ENCODE measurements at places on chromosomes 4 and X.

- DNase-seq: no peak
These were observed 90.9 kb downstream of the CPZ start for GRCh38 chr4:8683462-8683861.

GRCh38 chr4:127788517-127788916 lies 6.4 kb downstream of the HSPA4L start:
- no peak for DNase-seq

GRCh38 chr4:3030566-3031356 lies 43.6 kb downstream of the HTT-AS start:
- no peak for DNase-seq

DNA sequence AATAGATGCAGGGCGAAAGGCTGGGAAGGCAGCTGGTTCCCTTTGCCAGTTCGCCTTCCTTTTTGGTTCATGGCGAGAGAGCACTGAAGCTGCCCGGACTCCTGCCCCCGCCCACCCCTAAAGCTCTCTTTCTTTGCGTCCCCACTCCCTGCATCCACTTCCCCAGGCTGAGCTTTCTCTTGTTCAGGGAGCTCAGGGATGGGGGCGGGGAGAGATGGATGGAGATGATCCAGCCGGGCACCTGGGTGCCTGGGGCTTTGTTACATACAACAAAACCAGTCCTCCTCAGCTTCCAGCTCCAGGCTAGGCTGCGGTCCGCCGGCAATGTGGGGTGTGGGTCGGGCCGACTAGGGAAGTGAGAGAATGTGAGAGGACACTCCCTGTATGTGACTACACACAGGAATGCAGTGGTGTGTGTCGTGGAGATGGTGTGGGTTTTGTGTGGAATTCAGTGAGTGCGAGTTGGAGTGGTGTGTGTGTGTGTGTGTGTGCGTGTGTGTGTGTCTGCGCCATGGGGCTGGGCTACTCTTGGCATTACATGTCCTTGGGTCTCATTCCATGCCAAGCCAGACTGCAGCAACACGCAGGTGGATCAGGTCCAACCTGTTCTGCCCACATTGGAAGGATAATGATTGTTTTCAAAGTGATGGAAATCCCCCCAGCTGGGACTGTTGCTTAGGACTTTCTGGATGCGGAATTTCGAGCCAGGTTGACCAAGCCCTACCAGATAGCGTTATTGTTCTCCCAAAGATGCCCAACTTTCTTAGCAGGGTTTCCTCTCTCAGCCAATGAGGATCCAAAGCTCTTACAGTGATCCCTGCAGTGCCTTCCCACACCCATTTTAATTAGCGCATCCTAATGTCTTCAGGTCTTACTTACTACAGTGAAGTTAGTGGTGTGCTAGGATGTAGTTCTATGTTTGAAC lies 149.4 kb upstream of the CHRDL1 start:
- DNase-seq: no peak

GRCh38 chr4:14096396-14096965 lies 469.0 kb upstream of the BOD1L1 start:
- DNase-seq: no peak

GRCh38 chr4:108544481-108544880 lies 75.9 kb upstream of the RPL34 start:
- DNase-seq: no peak

DNA sequence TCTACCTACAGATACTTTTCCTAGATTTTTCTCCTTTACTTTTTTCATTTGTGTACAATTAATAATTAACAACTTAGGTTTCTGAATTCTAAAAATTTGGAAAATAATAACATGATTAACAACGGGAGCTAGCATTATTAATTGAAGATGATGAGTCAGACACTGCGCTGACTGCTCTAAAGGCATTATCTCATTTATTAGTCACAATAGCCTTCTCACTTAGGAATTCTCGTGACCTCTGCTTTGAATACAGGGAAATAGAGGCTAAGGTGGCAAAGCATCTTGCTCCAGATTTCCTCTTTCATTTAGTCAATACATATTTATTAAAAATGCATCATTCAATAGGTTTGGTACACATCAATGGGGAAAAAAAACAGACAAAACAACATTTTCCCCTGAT lies 441.3 kb downstream of the PCDH18 start:
- DNase-seq: no peak

- DNase-seq: no peak
These were observed 17.2 kb upstream of the HPGDS start for GRCh38 chr4:94359838-94360237.

GRCh38 chrX:151596282-151596681 lies 32.8 kb downstream of the PASD1 start:
- no peak for DNase-seq

DNA sequence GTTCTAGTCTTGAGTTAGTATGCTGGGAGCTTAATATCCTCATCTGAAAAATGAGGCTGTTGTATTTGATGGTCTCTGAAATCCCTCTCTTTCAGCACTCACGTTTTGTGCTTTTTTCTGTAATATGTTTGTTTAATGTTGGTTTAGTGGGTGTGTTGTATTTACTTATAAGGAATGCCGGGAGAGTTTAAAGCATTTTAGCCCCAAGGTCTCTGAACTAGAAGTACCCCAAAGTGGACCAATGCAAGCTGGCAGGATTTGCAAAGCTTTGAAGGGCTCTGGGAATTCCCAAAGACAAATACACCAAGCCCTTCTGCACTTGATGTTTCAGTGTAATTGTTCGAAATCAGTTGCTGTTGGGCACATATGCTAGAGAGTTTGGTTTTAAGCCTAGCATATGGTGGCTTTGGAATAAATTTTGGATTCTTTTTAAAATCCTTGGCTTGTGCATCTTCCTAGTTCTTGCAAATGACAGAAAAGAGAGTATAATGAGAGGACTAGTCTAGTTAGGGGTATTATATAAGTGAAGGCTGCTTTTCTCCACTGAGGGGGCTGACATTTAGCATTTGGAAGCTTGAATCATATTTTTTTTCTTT lies 371.4 kb upstream of the BOD1L1 start:
- DNase-seq: no peak

GRCh38 chrX:41705680-41706374 lies 17.1 kb downstream of the GPR34 start:
- DNase-seq: no peak

- no peak for DNase-seq
These were observed 83.2 kb downstream of the IL15 start for GRCh38 chr4:141719585-141719984.

DNA sequence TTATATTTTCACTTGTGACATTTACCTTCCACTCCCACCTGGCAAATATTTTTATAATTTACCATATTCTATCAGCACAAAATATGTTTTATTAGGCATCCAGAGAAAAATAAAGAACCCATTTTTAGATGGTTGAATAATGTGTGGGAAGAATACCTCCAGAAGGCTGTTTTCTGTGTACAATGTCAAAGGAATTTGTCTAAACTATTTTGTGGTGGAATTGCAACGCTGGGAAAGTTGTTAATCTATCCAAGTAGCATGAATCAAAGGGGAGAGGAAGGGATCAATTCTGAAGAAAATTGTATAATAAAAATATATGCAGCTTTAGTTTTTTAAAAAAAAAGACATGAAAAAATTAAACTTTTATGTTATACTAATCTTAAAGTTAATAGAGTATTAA lies 706.5 kb downstream of the FSTL5 start:
- DNase-seq: no peak

GRCh38 chrX:19375546-19375945 lies 31.8 kb downstream of the PDHA1 start:
- no peak for DNase-seq

GRCh38 chrX:2691543-2692220 lies 587 bp downstream of the CD99 start:
- DNase-seq: no peak

DNA sequence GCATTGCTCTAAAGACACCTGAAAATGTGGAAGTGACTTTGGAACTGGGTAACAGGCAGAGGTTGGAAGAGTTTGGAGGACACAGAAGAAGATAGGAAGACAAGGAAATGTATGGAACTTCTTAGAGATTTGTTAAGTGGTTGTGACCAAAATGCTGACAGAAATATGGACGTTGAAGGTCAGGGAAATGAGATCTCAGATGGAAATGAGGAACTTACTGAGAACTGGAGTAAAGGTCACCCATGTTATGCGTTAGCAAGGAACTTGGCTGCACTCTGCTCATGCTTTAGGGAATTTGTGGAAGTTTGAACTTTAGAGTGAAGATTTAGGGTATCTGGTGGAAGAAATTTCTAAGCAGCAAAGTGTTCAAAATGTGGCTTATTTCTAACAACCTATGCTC lies 99.4 kb downstream of the FAM13A start:
- DNase-seq: no peak

DNA sequence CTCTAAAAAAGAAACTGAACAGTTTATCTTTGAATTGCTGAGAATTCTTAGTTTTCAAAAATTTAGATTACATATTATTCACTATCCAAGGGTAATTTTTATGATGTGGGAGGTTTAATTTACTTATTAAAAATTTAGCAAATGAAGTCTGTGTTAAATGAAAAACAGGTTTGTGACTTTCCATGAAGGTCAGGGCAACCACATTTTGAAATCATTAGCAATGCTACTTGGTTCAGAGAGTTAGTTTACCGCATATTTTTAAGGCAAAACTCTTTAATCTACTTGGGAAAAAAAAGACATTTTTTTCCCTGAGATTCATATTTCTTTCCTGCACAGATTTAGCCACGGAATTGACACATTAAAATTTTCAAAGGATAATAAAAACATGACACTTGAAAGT lies 37.3 kb upstream of the PRSS12 start:
- DNase-seq: no peak

DNA sequence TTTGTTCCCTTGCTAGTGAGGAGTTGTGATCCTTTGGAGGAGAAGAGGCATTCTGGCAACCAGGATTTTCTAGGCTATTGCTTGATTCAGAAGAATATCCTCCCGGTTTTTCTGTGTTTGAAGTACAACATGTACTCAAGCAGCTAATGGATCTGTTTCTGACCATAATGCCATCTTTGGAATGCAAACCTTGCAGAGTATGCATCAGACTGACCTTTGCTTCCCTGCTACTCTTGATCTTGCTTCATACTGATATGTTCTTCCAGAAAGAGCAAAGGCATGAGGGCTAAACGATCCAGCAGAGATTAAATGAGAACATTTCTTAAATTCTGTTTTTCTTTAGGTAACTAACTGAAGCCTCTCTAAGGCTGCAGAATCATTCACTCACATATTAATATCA lies 265.4 kb upstream of the SLC7A11 start:
- no peak for DNase-seq

DNA sequence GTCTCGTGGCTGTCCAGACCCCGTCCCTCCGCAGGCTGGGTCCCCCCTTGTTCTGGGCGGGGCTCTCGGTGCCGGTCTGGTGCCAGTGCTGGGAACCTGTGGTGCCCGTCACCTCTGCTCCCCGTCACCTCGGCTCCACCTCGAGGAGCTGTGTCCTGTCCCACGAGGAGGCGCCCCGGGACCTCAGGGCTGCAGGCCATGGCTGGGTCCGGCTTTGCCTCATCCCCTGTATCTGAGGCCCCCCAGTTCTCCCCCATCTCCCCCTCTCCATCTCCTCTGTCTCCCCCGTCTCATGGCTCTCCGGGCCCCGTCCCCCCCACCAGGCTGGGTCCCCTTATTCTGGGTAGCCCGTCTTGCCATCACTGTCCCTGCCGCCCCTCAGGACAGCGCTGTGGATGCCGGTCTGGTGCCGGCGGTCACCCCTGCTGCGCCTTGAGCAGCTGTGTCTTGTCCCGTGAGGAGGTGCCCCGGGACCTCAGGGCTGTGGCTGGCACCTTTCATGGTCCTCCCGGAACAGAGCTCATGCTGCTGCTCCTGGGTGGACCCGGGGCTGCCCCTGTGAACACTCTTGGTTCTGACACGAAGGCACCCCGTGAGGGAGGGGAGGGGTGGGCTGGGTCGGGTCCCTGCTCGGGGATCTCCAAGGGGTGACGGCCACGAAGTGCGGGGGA lies 13.4 kb upstream of the GTPBP6 start:
- no peak for DNase-seq

- DNase-seq: no peak
These were observed 320.9 kb downstream of the EVC2 start for GRCh38 chr4:5387457-5387856.

- no peak for DNase-seq
These were observed 10.1 kb upstream of the LDB2 start for GRCh38 chr4:16908377-16909021.

- DNase-seq: no peak
These were observed 165.3 kb upstream of the RPS6KA3 start for GRCh38 chrX:20432048-20432447.

- DNase-seq: no peak
These were observed 12.9 kb upstream of the ADH4 start for GRCh38 chr4:99156992-99157391.

- DNase-seq: no peak
These were observed 340 bp downstream of the HNRNPD start for GRCh38 chr4:82373486-82373815.

- no peak for DNase-seq
These were observed 728 bp upstream of the IL13RA2 start for GRCh38 chrX:115018040-115018647.

DNA sequence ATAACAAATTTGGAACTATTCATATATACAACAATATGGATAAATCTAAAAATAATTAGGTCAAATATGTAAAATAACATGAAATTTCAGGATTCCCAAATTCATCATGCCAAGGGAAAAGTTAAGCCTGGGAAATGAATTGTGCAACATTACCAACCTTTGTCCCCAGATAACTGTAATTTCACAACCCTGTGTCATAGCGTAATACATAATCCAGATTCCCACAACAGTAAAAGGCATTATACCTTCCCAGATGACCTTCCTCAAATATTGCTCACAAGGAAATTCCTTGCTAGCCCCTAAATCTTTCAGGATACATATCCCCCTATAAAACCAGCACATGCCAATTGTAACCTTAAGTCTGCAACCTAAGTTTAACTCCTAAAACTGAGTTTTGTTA lies 32.9 kb upstream of the RAB40A start:
- DNase-seq: no peak

- no peak for DNase-seq
These were observed 1399.8 kb upstream of the PABPC4L start for GRCh38 chr4:135601351-135601750.

GRCh38 chr4:139935911-139936310 lies 218.1 kb downstream of the MAML3 start:
- no peak for DNase-seq

DNA sequence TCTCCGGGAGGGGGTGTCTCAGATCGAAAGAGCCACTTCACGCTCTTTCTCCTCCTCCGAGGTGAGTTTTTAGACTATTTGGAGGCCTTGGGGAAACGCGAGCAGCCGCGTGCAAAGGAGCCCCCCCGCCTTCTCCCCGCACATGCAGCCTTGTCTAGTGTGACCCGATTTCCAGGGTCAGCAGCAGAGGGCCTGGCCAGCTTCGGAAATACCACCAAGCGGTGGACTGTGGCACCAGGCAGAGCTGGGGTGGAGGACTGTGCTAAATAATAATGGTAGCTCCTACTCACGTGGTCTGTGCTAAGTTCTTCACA lies 79.3 kb upstream of the BCOR start:
- no peak for DNase-seq

GRCh38 chr4:71186566-71187403 lies 152.0 kb upstream of the SLC4A4 start:
- peak; percentile 13 for DNase-seq

DNA sequence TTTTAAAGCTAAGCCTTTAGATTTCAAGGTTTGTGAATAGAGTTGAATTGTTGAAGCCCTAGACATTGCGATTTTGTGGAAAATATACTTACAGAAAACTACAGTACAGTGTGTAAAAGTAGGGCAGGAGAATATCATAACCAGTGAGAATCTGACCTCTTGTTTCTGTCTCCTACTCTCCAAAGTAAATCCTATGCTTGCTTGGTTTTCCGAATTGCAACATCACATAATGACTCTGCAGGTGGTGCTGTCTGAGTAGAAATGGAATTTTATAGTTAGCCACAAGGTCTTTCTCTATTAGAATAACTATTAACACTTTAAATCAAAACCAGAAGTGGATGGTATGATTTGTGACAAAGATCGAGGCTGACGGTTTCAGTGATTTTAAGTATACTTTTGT lies 505.6 kb downstream of the RAPGEF2 start:
- no peak for DNase-seq
